ENCODE measurements at places on chromosomes 6 and 20. TPM values are rescaled to one million over a fixed set of nuclear protein-coding genes. Genes with fewer than 3 reads are reported as not detected.

- DNase-seq, result peak; percentile 37
These were observed 201.0 kb upstream of the CEP162 start for GRCh38 chr6:84428300-84428907.

DNA sequence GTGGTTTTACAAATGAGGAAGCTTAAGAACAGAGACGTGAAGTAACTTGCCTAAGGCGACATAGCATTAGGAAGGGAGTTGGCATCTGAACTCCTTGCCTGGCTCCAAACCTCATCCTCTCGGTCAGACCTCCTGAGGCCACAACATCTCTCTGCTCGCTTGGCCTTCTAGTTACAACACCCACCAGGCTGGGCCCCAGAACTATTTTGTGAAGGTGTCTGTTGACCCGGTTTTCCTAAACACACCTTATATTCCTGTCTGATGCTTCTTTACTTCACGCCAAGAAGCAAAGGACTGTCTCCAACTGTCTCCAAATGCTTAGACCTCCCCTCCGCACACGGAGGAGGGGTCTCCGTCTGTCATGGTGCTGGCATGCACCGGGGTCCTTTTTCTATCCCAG, 326.6 kb downstream of the THBS2 start:
- no peak for DNase-seq

NOTCH4 gene
- total RNA-seq, result 18.7 TPM

GRCh38 chr6:145069966-145070365, 665.4 kb downstream of the EPM2A start:
- no peak for DNase-seq

DNA sequence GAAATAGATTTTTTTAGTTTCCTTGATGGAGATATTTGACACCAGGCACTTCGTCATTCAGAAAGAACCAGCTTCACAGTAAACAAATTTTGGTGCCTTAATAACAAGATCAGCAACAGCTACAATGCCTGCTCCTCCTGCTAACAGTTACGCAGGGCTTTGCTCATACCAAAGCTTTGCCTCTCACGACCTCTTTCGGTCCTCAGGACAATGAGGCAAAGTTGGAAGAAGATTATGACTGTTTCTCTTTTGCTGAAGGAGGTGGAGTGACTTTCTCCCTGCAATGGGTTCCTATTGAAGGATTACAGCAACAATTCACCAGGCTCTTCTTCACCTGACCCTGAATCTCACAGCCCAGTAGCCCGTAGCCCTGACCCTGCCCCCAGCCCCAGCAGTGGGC, 440.1 kb downstream of the PREX1 start:
- no peak for DNase-seq

OPRL1 gene
- total RNA-seq, result 0.54 TPM

DNA sequence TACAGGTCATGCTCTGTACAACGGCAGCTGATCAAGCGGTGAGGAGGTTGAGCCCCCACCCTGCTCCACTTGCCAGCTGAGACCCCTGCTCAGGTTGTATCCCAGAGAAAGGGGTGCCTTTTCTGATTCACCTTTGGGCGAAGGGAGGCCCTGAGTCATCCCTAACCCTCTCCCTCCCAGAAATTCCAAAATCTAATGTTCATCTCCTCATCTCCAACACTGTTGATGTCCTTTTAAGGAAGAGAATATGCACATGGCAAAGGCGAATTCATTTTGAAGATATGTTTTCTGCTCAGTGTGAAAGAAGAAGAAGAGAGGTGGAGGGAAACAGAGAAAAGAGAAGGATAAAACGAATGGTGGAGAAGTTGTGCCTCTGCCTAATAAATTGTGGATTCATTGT, 120.5 kb downstream of the SCML4 start:
- no peak for DNase-seq

DNA sequence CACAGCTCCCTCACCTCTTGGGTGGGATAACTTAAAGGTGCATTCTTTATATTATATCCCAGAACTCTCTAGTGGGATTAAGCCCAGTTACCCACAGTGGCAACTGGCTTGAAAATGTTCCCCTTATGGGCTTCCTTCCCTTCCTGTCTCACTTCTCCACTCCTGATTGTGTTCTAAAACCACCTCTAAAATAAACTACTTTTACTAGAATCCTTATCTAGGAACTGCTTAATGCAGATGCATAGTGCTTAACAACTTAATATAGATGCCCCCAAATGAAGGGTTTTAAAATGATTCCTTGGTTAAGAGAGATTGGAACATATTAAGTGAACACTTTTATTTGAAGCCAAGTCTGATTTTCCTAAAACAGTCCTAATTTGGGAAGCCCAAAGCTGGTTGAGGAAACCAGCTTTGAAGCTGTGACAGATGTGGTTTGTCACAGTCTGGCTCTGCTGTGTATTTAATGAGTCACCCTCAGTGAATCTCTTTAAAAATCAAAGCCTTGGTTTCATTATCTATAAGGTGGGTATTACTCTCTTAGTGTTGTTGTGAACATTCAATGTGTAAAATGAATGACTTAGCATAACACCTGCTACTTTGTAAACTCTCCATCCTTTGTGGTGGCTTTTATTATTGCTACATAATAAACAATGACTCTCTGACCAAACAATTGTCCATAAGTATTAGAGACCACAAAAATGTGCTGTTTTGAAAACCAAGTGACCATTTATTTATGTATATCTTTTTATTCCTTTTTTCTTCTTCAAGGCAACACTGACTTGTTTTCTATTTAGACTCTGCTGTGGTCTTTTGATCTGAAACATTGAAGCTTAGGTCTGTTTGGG, 24.4 kb downstream of the PLCB1 start:
- no peak for DNase-seq

TCF19 gene
- total RNA-seq, result 2.0 TPM

RAB23 gene
- 13.1 TPM for total RNA-seq
